ENCODE measurements at places on chromosomes 1 and 21.

DNA sequence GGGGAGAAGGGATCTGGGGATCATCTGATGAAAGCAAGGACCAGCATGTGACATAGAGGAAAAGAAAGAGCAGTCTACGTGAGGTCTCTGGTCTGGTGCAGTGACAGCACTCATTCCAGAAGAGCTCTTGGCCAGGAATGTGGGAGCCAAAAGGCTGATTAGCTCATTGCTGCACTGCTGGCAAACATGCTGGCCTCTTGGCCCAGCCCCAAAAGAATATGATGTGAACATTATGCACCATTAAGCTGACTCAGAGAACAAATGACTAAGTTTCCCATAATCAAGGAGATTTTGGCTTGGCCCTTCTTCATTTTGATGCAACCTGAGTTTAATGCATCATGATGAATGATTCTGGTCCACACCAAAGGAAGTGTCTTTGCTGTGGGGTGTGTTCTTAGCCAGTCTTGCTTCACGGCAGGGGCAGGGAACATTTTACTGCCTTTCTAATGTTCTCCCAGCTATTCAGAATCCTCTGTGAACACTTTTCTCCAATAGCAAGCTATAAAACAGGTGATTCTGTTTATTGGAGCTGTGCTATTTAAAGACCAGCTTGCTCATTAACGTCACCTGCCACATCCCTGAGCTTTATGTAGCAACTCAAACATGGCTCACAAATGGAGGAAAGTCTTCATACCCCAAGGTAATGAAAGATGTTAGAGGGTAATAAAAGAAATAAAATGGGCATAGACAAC lies 55.1 kb downstream of the PCBP3 start:
- DNase-seq: peak; percentile 93

- no peak for DNase-seq
Measured at GRCh38 chr1:107524301-107524700, 383.5 kb downstream of the NTNG1 start.

GRCh38 chr1:65319754-65320153 lies 10.4 kb downstream of the DNAJC6 start:
- DNase-seq: no peak

DNA sequence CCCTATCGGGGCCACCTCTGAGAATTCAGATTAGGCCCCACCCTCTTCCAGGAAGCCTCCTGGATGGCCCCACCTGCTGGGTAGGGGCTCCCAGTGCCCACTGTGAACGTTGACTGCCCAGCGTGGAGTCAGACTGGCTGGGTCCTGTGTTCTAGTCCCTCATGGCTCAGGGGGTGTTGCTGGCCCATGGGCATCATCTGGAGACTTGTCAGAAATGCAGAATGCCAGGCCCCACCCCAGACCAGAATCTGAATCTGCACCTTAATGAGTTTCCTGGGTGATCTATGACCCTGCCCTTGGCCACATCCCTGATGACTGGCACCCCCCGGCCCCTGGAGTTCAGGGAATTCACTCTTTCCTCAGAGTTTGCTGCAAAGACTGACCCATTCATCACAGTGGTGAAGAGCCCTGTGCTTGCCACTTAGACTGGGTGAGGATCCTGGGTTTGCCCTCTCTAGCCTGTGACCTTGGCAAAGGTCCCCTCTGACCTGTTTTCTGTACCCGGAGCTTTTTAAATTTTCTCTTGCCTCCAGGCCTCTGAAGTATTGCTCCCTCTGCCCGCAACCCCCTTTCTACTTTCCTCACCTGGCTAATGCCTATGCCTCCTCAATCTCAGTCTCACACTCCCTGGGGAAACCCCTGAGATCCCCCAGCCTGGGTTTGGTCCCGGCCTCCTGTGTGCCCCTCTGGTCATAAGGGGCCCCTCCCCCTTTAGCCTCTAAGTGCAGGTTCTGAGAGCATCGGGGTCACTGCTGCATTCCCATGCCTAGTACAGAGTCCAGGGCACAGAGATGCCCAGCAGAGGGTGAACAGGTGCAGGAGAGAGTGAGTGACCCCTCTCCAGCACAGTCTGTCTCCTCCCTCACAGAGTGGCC lies 184.2 kb downstream of the MATN1 start:
- no peak for DNase-seq

GRCh38 chr1:198889101-198889500 lies 250.3 kb downstream of the PTPRC start:
- DNase-seq: no peak

DNA sequence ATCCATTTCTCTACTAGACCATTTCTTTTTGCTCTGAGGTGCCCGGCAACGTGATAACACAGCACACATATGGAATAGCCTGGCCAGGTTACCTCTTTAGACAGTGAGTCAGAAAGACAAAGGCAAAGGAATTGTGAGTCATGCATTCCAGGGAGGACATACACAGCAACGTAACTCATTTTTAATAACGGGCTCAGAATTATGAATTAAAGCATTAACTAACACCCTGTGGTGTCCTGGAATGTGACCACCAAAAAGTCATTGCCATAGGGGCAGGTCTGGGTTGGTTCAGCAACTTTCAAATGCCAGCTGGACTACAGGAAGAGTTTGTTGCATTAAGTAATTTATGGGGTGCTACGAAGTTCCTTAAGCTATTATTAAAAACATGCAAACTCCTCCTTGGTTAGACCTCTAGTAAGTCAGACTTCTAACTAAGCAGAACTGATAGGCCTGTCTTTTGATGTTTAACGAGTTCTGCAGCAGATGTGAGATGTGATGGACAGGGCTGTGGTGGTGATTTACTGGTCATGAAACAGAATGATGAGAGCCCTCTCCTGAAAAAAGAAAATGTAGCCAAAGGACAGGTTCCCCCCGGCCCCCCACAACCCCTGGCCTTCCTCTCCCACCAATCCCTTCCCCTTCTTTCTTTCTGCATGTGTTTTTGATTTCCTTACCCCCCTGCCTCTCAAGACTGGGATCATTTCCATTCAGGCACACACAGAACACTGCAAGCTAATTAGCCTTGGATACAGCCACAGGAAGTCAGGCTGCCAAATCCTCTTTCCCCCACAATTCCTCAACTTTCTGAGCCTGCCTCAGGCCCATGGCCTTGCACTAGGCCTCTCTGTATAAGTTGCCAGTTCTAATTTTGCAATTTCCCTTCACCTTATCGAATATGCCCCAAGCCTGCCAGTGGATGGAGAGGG lies 88.9 kb upstream of the HAO2 start:
- DNase-seq: peak; percentile 90

DNA sequence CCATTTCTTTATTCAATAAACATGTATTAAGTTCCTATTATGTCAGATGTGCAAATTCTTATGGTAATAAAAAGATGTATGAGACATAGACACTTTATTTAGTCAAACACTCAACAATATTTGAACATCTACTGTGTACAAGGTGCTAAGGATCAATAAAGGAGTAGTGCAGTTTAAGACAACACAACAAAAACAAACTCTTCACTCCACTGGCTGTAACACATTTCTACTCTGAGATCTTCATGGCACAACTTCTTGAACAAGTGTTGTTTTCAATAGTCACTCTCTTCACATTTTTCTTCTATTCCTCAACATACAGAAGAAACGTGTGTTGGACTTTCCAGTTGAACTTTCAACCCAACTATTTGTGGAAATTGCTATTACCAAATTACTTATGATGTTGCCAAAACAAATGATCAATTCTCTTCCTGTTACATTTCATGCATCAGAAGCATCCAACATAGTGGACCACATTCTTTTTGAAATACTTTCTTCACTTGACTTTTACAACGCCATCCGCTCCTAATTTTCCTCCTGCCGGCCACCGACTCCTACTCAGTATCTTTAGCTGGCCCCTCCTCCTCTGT lies 25.4 kb downstream of the HSD3B1 start:
- no peak for DNase-seq

DNA sequence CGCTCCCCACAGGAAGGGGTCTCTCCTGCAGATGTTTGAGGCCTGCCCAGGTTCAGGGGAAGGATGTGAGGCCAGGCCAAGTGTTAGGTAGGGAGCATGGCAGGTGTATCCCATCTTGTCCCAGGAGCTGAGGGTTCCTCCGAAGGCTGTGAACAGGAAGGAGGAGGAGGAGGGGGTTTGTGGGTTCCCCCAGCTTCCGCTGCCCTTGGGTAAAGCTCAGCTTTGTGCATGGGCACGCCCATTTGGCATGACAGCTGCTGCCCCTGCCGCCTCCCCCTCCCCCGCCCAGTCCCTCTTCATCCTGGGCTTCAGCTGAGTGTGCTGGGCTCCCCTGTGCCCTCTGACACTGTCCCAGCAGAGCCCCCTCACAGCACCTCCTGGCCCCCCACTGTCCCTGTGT lies 25.5 kb downstream of the TNFRSF8 start:
- no peak for DNase-seq

- no peak for DNase-seq
Measured at GRCh38 chr1:182065126-182065845, 3.8 kb upstream of the ZNF648 start.

DNA sequence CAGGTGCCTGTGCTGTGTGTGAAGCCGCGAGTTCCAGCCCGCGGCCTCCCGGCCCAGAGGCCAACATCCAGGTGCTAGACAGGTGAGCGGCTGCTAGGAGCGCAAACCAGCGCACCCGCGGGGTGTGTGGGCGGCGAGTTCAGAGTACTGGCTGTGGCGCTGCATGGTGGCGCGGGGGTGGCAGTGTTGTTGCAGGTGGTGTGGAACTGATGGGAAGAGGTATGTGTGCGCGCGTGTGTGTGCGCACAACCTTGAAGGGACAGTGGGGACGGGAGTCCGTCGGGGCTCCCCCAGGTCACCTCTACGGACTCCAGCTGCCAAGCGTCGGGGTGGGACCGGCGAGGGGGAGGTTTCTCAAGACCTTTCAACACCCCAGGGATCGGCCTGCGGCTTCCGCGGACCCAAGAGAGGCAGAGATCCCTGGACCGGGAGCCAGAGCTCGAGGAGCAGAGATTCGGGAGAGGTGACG lies 433 bp upstream of the DMBX1 start:
- no peak for DNase-seq

DNA sequence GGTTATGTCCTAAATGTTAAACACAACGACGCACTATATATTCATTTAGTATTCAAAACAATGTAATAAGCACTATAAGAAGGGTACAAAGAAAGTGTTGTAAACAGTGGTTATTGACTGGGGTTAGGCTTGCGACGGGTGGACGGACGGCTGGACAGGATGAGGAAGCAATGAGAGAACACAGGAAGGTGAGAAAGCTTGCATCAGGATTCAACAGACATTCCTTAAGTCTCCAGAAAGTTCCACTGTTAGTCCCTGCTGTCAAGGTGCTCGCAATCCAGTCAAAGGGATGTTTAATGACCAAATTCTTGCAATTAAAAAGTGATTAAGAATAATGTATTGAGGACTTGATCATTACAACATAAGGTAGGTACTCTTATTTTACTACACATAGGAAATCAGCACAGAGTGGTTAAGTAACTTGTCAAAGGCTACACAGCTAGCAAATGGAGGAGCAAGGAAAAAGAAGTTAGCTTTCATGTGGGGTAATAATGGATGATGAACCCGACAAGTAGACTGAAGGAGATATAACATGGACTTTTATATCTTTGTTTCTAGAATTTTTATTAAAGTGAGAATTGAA lies 994 bp upstream of the ACBD6 start:
- DNase-seq: no peak

- DNase-seq: no peak
Measured at GRCh38 chr1:34923490-34923889, 6.0 kb downstream of the DLGAP3 start.

DNA sequence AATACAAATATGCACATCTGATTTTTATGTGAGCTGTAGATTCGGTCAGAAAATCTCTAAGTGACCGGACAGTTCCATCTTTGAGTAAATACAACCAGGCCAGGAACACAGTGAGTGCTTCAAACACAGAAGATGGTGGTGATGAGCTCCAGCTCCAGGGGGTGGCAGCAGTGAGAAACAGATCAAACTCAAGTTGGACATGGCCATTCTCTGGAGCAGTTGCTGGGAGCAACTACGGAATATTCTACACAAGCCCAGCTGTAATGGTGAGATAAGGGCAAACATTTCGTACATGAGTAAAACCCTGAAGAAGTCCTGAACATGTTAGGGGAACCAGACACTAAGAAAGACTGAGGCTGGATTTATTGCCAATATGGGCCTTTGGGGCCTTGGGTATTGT lies 100.7 kb downstream of the BARHL2 start:
- DNase-seq: no peak

- no peak for DNase-seq
Measured at GRCh38 chr1:119911775-119912174, 15.5 kb upstream of the ADAM30 start.

DNA sequence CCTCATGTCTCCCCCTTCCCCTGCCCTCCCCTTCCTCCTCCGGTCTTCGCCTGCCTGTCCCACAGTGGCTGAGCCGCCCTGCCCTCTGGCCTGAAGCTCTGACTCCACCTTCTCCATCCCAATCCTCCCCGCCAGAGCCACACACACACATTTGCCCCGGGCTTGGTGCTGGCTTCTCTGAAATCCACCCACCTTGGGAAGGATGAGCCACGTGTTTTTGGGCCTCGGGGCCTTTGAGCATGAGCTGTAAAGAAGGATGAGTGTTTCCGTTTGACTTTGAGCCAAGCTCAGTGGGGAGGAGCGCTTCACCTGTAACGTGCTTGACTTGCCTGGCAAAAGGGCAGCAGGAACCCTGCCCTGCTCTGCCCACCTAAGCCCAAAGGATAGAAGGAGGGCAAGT lies 295.1 kb downstream of the SIPA1L2 start:
- no peak for DNase-seq

DNA sequence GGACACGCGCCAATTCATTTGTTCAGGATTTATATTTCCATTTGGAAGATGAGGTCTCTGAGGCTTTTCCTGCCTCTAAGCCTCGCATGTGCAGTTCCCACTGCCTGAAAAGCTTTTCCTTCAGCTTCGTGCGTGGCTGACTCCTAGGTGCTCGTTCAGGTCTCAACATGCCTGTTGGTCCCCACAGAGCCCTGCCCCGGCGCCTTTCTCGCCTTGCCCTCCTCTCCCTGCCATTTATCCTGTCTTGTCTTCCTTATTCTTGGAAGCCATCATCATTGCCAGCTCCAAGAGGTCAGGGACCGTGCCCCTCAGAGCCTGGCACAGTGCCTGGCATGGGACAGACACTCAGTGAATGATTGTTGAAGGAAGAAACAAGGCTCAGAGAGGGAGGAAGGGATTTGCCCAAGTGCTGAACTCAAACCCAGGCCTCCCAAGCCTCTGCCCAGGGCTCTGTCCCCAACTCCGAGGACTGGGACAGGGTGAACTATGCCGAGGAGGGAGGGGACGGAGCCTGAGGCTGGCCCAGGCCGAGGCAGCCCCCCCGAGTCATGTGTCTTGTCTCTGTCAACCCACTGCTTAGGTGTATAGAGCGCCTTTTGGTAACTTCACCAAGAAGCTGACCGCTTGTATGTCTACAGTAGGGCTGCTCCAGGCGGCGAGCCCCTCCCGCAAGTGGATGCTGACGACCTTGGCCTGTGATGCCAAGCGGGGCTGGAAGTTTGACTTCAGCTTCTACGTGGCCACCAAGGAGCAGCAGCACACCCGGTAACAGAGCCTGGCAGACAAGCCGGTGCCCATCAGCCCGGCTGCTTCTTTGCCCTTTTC lies 47.3 kb downstream of the DISP3 start:
- no peak for DNase-seq

GRCh38 chr1:157978586-157979403 lies 14.7 kb upstream of the KIRREL1 start:
- no peak for DNase-seq

- DNase-seq: no peak
Measured at GRCh38 chr1:32626176-32626575, 24.2 kb downstream of the ZBTB8OS start.

GRCh38 chr1:172512591-172512990 lies 20.4 kb upstream of the SUCO start:
- no peak for DNase-seq

GRCh38 chr1:31662463-31662862 lies 17.8 kb upstream of the PEF1 start:
- DNase-seq: no peak

GRCh38 chr21:43333298-43334062 lies 93.5 kb downstream of the SIK1 start:
- DNase-seq: peak; percentile 88

- no peak for DNase-seq
Measured at GRCh38 chr1:66365635-66366034, 168.3 kb upstream of the SGIP1 start.
